ENCODE measurements at places on chromosomes 2 and 18.

GRCh38 chr2:50691513-50691912 lies 340.4 kb downstream of the NRXN1 start:
- DNase-seq: no peak

DNA sequence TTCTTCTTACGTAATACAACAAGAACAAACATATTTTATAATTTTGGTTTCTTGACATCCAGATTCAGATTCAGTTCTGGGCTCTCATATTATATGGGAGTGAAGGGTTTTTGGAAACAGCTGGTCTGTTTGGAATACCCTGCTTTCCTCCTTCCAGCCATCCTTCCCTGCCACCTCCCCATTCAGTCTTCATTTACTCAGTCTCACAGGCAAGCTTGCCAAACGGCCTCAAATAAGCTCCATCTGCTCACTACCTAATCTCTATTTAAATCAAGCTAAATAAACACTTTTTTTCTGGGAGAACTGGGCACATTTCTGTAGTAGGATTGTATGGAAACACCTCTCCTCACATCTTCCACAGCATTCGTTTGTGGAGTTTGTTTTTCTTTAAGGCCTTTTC lies 147.5 kb downstream of the RND3 start:
- no peak for DNase-seq

DNA sequence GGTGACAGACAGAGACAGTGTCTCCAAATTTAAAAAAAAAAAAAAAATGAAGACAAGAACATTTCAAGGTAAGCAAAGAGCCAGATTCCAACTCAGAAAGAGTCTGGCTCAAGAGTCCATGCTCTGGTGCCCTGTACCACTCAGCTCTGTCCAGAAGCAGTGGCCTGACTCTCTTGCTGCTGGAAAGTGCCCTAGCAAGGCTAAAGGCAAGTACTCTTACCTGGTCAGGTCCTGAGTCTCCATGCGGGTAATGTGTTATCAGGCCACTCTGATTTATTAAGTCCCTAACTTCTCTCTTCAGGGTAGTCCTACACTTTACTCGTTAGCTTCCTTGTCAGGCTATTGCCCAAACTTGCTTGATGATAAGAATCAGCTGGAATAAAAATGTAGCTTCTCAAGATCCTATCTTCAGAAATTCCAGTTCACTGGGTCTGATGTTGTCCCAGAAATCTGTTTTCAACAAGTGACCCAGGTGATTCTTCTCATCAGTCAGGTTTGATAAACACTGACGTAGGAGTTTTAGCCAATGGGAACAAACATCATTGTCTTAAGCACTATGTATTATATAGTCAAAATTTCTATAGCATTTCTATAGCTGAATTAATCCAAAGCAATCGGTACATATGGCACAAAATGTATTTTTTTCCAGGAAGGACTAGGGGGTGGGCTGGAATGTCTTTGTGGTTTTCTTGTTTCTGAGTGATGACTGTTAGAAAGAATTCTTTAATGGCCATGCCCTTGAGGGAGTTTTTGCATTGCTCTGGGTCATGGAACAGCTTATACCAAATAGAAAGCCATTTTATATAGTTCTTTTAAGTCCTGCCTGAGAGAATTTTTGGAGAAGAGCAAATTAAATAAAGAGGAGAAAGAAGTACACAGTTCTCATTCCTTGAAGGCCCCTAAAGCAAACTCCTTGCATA lies 139.9 kb upstream of the DNMT3A start:
- DNase-seq: peak; percentile 38

GRCh38 chr2:158359846-158360245 lies 96.7 kb downstream of the CCDC148 start:
- DNase-seq: no peak

- DNase-seq: no peak
Observed at GRCh38 chr2:237407700-237408099, 6.3 kb downstream of the COL6A3 start.

DNA sequence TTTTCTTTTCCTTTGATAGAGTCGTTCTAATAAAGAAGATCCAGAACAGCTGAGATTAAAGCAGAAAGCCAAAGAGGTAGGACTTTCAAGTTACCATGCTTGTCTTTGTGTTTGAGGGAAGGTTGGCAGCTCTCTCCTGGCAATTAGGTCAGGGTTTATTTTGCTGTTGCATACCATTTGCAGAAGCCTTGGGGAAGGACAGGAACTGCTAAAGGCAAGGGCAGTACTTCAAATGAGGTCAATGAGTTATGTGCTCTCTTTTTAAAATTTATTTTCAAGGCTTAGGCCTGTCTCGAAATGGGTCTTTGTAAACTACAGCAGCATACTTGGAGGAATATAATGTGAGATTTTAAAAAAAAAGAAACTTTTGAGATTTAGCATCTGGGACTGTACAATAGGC lies 108.9 kb downstream of the TAF4B start:
- no peak for DNase-seq

DNA sequence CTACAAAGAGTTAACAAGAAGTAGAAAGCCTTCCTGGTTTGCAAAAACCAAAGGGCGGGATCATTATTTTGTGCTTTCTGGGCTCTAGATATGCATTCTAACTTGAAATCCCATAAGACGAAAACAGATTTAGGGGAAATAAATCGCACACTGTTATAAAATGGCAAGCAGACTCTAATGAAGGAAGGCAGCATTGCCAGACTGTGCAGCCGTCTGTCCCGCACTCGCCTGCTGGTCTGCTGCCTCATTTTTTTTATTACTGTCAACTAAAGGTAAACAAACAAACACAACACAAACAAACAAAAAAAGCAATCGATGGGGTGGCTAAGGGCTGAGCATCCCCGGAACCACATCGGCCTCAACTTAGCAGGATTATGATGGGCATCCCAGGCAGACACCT lies 24.4 kb downstream of the ZNF521 start:
- no peak for DNase-seq

- DNase-seq: no peak
Observed at GRCh38 chr2:86372641-86373502, 35.4 kb upstream of the REEP1 start.

DNA sequence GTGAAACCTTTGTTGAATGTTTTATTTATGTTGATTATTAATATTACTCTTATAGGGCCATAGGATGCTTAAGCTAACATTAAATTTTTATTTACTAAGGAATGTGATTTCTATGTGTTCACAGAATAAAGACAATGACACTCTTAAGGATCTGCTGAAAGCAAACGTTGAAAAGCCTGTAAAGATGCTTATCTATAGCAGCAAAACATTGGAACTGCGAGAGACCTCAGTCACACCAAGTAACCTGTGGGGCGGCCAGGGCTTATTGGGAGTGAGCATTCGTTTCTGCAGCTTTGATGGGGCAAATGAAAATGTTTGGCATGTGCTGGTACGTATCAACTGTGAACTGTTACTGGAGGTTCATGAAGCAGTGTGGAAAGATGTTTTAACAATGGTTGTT lies 20.4 kb downstream of the GORASP2 start:
- DNase-seq: no peak

DNA sequence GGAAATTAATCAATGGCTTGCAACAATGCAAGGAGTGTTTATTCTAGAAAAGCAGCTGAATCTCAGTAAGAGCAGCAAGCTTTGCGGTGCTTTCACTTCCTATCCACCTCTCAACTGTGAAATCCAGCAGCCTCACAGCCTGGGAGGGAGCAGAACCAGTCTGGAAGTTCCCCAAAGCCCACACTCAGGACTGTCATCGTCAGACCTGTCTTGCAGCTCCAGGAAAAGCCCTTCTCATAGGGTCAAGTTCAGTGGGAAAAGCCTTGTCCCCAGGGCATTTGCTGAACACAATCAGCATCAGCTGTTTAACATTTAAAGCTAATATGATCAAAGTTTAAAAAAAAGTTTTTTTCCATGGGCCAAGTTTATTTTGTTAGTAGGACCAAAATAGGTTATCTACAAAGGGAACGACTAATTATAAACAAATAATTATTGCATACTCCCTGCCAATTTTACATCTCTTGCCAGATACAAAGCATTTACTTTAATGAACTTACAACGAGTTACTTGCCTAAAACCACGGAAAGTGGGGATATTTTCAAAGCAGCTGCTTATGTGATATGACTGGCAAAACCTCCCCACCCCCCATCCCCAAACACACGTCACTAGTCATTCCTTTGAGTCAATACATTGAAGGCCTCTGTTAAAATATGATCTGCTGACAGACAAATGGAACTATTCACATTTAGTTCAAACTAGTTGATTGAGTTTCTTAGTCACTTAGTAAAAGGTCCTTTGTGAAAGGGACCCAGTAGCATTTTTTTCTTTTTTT lies 36.8 kb downstream of the PARD6G start:
- DNase-seq: no peak

GRCh38 chr2:223075301-223076270 lies 23.6 kb downstream of the KCNE4 start:
- no peak for DNase-seq

GRCh38 chr2:213199871-213200270 lies 48.5 kb upstream of the IKZF2 start:
- no peak for DNase-seq

- peak; percentile 36 for DNase-seq
Observed at GRCh38 chr2:149365931-149366583, 35.7 kb downstream of the LYPD6 start.

- no peak for DNase-seq
Observed at GRCh38 chr2:113273981-113274380, 4.7 kb downstream of the PAX8 start.

DNA sequence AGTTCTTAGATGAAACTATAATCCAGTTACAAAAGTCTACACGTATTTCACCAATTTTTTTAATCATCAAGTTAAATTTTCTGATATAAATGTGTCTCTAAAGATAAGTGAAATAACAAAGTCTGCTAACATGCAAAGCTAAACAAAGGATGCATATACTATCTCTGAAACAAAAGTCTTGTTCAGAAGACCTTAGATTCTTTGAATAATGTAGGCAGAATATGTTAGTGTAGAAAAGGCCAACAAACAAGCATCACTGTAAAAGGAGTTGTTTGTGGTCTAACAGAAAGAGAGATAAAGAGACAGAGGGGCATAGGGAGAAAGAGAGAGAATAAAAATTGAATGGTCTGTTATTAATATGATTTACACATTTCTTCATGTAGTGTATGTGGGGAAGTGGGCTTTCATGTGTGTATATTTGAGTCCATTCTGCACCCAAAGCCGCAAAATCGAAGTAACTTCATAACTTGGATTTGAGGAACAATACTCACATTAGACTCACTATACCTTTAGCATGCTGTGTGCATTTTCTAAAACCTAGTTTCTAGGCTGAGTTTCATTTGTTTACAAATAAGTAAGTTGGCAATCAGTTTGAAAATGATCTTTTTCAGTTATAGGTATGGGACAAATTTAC lies 734.8 kb upstream of the REG3G start:
- no peak for DNase-seq

DNA sequence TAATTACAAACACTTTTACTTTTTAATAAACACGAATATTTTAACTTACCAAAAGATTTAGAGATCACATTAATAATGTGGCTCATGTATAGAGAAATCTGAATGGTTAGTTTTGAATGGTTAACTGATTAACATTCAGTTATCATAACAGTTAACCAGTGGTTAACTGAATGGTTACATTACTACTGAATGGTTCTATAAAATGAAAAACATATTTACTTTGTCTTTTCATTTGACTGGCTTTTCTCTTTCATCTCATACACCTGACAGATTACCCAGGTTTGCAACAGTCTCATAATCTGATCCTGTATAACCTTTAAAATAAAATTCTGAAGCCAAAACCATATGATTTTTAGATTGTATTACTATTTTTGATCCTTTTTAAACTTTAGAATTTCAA lies 91.9 kb downstream of the EPB41L5 start:
- DNase-seq: no peak

DNA sequence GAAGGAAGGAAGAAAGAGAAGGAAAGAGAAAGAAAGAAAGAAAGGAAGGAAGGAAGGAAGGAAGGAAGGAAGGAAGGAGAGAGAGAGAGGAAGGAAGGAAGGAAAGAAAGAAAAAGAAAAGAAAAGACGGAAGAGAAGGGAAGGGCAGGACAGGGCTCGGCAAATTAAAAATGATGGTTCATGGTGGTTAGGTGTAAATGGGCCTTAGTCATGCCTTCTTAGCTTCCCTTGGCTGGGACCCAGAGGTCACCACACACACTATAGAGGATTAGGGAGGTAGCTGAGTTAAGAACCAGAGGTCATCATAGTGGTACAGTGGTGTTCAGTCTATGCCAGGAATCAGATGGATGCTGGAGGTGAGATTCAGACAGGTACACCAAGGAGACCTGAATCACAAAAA lies 9.3 kb upstream of the ATL2 start:
- DNase-seq: no peak

DNA sequence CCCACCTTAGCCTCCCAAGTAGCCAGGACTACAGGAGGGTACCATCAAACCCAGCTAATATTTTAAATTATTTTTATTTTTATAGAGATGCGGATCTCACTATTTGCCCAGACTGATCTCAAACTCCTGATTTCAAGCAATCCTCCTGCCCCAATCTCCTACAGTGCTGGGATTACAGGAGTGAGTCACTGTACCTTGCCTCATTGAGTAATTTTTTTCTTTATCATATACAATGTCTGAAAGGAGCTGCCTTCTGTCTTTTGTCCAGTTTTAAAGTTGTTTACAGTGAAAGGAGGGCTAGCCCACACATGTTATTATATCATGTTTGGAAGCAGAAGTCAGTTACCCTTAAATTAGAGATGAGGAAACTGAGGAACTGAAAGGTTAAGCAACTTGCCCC lies 32.5 kb downstream of the PRKRA start:
- DNase-seq: no peak

GRCh38 chr2:235493775-235494715 lies at the start of gene AGAP1:
Gene AGAP1, plus strand, starts transcription at chr2:235494043.
- no peak for DNase-seq

DNA sequence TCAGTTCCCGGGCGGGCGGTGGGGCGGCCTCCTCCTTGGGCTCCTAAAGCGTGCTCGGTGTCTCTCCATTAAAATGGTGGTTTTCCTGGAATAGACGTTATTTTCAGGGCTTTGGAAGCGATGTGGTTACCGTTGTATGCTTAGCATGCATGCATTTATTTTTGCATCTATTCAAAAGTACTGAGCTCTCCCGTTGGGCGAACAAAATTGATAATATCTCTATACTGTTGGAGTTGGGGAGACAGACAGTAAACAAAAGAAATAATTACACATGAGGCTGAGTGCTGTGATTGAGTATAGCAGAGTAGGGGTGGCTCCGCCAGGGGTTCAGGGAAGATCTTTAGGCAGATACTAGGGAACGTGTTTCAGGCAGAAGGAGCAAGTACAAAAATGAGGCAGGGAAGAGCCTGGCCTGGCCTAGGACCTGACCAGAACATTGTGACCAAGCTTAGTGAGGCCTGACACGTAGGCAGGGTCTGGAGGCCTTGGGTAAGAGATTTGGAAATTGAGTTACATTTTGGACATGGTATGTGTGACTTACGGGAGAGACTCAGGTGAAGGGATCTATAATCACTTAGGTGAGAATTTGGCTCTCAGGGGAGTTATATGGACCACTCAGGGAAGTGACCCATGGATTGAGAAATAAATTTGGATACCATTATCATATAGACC lies 674 bp downstream of the NCAPH start:
- DNase-seq: no peak

GRCh38 chr18:68394705-68395104 lies 320.2 kb downstream of the TMX3 start:
- no peak for DNase-seq

Measured in AG04449 (cell line).